Stimulated activated effector memory CD8-positive, alpha-beta T cell treated with anti-CD3 and anti-CD28 coated beads, Interleukin-12 subunit alpha, Interleukin-12 subunit beta, amount 100 ng/mL, for 72 hours (primary cell): ENCODE measurements at places on chromosomes 11 and 22.

- DNase-seq: no peak
Observed at GRCh38 chr11:94568200-94568599, 1.0 kb downstream of the PIWIL4 start.

DNA sequence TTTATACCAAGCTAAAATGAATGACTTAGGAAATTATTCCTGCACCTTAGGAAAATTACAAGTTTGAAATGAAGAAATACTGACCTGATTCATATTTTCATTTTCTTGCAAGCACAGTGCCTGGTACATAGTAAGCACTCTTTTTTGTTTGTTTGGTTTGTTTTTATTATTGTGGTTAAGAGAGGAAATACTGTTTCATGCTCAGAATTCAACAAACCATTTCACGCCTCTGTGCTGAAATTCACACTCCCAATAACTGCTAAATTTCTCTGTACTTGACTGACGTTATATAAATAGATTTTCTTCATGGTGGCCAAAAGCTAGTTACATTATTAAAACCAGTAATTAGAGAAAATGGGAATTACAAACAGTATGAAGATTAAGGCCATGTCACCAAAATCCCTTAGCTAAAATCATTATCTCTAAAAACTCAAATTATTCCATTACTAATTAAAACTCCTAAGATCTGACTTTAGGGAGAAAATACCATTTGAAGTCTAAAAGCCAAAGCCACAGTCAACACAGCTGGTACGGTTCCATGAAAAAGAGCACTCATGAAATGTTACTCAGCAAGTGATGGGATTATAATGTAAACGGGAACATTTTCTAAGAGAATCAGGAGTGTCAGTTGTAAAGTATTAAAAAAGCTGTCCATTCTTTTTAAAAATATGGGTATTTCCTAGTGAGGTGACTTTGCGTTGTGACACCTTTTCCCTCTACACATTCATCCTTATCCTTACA, 77.8 kb upstream of the DDI1 start:
- no peak for DNase-seq

DNA sequence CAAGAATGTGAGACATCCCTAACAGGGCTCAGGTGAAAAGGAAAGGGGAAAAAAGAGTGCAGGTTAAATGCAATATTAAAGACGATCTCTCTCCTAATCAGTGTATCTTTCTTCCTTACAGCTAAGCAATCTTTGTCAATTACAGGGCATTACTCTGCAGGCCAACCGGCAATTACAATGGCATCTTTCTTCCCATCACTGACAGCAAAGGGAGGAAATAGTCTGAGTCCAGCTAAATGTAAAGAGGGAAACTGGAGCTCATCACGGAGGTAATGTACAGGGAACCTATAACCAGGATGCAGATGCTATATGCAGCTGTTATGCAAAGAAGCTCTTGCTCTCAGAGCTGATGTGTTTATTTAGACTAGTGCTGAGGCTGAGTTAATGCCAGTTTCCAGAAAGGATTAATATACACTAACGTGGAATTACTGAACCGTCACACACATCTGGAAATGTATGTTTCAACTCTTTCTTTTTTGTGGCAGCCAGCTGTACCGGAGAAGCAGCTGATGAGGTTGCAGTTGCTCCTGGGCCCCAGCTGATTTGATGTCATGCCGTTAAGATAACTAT, 121.6 kb downstream of the KIRREL3 start:
- DNase-seq: no peak

DNA sequence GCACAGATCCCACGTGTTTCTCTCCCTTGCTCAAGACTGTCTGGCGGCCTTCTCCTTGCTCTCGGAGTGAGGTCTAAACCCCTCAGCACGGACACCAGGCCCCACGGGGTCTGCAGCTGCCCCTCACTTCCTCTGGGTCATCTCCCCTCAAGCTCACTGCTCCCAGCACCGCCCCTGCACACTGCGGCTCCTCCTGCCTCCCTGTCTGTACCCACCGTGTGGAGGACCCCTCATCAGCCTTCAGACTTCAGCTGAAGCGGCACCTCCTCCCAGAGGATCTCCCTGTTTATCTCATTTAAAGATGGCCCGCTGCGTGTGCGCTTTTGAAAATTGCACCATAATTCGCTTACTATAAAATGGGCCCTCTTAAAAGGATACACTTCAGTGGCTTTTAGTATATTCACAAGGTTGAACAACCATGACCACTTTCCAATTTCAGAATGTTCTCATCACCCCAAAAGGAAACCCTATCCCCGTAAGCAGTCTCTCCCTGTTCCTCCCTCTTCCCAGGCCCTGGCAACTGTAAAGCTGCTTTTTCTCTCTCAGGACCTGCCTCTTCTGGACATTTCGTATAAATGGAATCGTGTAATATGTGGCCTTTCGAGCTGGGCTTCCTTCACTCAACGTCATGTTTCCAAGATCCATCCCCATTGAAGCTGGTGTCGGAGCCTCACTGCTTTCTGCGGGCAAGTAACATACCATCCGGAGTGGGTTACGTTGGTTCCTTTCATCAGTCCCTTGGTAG, 14.4 kb upstream of the TPCN2 start:
- no peak for DNase-seq

- DNase-seq: no peak
Observed at GRCh38 chr11:76629853-76630599, 40.5 kb downstream of the LRRC32 start.

DNA sequence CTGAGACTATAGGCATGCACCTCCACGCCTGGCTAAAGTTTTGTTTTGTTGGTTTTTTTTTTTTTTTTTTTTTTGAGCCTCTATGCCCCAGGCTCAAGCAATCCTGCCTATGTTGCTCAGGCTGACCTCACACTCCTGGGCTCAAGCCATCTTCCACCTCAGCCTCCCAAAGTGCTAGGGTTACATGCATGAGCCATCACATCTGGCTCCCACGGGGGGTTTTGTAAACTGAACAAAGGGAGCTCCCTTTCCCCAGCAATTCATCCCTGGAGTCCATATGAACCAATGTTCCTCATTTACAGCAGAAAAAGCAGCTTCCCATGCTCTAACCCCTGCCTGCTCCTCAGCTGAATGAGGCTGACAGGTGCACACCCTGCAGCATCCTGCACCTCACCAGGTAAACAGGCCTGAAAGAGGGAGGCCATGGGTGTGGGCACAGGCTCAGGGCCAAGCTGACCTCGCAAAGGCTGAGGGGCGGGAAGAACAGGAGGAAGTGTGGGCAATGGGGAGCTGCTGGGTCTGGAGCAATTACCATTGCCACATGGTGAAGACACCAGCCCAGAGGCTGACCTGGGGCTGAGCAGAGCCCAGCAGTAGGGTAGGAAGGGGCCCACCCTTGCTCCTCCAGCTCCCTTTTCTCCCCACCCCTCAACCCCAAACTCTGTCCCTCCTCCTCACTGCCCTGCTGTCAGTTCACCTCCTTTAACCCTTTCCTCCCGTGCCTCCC, 58.2 kb downstream of the RBX1 start:
- DNase-seq: no peak

- DNase-seq: no peak
Observed at GRCh38 chr11:66749091-66749490, 20.1 kb upstream of the SPTBN2 start.

GRCh38 chr22:24137595-24137994, 43.7 kb upstream of the SUSD2 start:
- no peak for DNase-seq
